ENCODE measurements at places on chromosomes 2 and 18. TPM values are rescaled to one million over a fixed set of nuclear protein-coding genes. Genes with fewer than 3 reads are reported as not detected.

Gene GPR35
- 0.17 TPM for polyA plus RNA-seq

Gene CDCA7
- polyA plus RNA-seq: 8.3 TPM

Gene TBC1D8
- 5.9 TPM for polyA plus RNA-seq

Gene SLC14A1
- polyA plus RNA-seq: 0.77 TPM

Gene ADNP2
- 4.1 TPM for polyA plus RNA-seq

Gene CCDC68
- 0.34 TPM for polyA plus RNA-seq

Gene ERICH2
- polyA plus RNA-seq: not detected

Gene MROH2A
- polyA plus RNA-seq: not detected

Gene FABP1
- polyA plus RNA-seq: not detected

Gene ANO7
- polyA plus RNA-seq: 0.50 TPM

Gene TACR1
- polyA plus RNA-seq: 0.07 TPM

Gene MORN2
- 20.3 TPM for polyA plus RNA-seq

Measured in BJ (cell line).